ENCODE measurements at places on chromosomes 11 and 22. TPM values are rescaled to one million over a fixed set of nuclear protein-coding genes. Genes with fewer than 3 reads are reported as not detected.

- DNase-seq: no peak
Measured at GRCh38 chr11:63510360-63511047, 4.6 kb downstream of the LGALS12 start.

DNA sequence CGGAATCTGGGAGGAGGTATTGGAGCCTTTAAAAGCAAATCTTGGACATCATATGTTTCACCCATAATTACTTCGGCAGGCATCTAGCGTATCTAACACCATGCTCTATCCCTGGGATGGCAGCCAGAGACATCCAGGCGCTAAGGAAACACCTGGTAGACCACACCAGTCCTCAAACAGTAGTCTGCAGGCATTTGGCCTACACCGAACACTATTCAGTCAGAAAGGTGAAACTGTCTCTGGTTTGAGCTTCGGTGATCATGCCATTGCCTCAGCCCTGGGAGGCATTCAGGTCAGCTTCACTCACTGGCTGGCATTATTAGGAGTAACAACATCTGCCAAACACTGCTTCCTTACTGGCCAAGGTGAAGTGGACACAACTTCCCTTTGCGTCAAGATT is 11.7 kb downstream of the SIRT3 start:
- DNase-seq: no peak

Gene LAYN
- total RNA-seq: 27.0 TPM

Gene MMP8
- total RNA-seq: not detected
